Stimulated activated CD8-positive, alpha-beta memory T cell treated with anti-CD3 and anti-CD28 coated beads, Interleukin-7, amount 100 ng/mL, for 1 hour (primary cell): ENCODE measurements at places on chromosomes 6 and 20.

GRCh38 chr20:49814057-49814694 lies 1.5 kb downstream of the SLC9A8 start:
- DNase-seq = no peak

- DNase-seq = no peak
These were observed 231.2 kb downstream of the ANKRD60 start for GRCh38 chr20:57996936-57997890.

DNA sequence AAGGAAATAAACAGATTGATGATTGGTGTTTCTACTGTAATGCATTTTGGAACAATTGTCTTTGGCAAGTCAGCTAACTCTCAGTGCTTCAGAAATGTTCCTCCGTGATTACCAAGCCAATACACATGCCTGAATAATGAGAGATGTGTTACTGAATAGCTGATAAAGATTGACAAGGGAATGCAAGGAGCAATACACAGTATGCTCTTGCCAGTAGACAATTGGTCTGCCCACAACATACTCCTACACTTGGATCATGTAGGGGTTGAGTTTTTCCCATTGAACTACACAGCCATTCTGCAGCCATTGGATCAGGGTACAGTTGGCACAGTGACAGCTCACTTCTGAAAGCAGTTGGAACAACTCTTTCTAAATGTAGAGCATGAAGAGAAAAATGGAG lies 5.6 kb upstream of the GJB7 start:
- no peak for DNase-seq

DNA sequence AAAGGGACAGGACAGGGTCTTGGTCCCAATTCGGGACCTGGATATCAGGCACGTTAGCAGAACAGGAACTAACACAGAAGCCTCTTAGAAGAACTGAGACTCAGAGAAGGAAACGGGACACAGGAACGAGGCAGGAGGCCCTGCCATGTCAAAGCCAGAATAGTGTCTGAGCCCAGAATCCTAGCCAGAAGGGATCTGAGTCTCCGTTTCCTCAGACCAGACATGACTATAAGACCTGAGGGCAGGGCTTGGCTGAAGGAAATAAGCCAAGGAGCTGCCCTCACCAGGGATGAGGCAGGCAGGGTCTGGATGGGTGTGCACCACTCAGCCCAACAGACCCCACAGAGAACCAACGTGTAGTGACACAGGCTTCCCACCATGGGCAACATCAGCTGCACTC lies 40.3 kb downstream of the TRERF1 start:
- no peak for DNase-seq
